ENCODE measurements at places on chromosomes 13 and 19. TPM values are rescaled to one million over a fixed set of nuclear protein-coding genes. Genes with fewer than 3 reads are reported as not detected.

GRCh38 chr13:33278913-33279312, 6.6 kb downstream of the STARD13 start:
- DNase-seq, result no peak

DNA sequence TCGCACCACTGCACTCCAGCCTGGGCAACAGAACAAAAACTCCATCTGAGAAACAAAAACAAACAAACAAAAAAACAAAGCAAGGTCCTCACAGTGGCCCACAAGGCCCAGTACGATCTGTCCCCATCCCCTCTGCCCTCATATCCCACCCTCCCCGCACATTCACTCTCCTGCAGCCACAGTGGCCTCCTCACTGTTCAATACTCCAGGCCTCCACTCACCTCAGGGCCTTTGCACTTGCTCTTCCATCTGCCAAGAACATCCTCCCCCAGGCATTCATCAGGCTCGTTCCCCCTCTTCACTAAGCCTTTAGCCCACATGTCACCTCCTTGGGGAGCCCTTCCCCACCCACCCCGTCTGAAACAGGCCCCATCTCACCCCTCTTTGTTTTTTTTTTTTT, 4.6 kb downstream of the TMEM143 start:
- DNase-seq, result no peak

GRCh38 chr19:37136111-37136510, 36.4 kb downstream of the ZNF585A start:
- no peak for DNase-seq

- no peak for DNase-seq
Measured at GRCh38 chr19:2488942-2489731, 13.2 kb downstream of the GADD45B start.

GRCh38 chr19:10288662-10289166, 1.0 kb upstream of the ICAM5 start:
- DNase-seq, result no peak

DNA sequence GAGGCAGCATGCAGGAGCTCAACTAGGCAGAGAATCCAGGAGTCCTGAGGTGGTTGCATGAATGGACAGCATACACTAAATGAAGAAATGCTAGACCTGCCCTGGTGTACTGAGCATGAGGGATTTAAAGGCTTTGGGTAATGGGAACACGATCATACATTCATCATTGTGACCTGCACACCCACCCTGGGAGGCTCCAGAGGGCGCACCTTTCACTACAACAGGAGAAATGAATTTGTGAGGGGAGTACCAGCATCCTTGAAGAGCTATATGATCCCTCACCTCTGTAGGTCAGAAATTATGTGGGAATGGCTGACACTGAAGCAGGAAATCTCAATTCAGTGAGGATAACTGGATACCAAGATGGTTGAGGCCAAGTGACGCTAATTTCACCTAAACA, 8.9 kb downstream of the KLK2 start:
- no peak for DNase-seq

DNA sequence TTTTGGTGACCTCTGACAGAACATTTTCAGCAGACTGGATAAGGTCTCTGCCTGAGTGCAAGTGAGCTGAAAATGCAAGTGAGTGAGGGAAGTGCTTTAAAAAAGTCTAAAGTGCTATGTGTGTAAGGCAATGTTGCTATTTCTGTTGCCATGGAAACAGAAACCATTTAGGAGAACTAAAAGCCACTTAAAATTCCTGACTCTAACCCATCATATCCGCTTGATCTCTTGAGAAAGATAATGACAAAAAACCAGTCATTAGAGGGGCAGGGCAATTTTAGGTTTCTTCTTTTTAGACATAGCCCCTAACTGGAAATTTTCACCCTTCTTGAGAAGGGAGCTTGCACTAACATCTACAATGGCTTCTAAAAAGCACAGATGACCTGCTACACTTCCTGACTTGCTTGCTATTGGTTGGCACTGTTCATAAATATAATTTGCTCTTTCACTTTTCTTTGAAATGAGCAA, at the start of gene CYSLTR2:
Gene CYSLTR2 (plus strand): TSS at position 458 of the 468 bp plus-strand sequence. CDS start 52,889 bp downstream, outside the sequence.
- peak; percentile 41 for DNase-seq

DNA sequence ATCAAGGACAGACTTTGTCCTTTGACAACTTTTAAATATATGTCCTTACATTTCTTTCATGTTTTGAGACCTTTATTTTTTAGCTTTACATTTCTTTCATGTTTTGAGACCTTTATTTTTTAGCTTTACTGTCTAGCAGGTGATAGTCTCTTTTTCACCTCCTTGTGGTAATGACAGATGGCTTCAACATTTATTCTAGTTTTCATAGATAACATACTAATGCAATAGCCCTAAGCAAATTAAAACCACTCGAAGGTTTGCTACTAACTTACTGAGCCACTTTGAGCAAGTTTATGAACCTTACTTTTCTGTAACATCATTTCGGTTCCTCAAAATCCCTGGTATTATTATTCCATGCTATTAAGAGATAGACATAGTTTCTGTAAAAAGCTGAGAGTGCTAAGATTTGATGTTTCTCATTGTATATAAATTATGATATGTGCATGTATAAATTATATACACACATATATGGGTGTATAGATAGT, 4.5 kb downstream of the DACH1 start:
- DNase-seq, result no peak

- DNase-seq, result no peak
Measured at GRCh38 chr19:50516456-50516855, 2.7 kb upstream of the ASPDH start.

GRCh38 chr19:35278578-35279284, 3.6 kb upstream of the HAMP start:
- no peak for DNase-seq

- DNase-seq, result no peak
Measured at GRCh38 chr13:111907341-111907880, 159.5 kb upstream of the SOX1 start.

The CGB3 gene
- polyA plus RNA-seq, result not detected

The PRSS57 gene
- polyA plus RNA-seq, result 0.51 TPM
